Ovary (tissue), 10 donors: ENCODE measurements at places on chromosomes 16 and 17. TPM values are rescaled to one million over a fixed set of nuclear protein-coding genes. Genes with fewer than 3 reads are reported as not detected.

BRICD5 gene
- polyA plus RNA-seq = 0.37 TPM

OR2C1 gene
- 0.06 TPM for polyA plus RNA-seq

SIRT7 gene
- polyA plus RNA-seq = 15.2 TPM

PRSS53 gene
- 1.4 TPM for polyA plus RNA-seq

MAPK8IP3 gene
- 7.0 TPM for polyA plus RNA-seq

CCR7 gene
- polyA plus RNA-seq = 0.18 TPM

AHSP gene
- not detected for polyA plus RNA-seq

CLCN7 gene
- polyA plus RNA-seq = 16.3 TPM

KIFC3 gene
- 4.6 TPM for polyA plus RNA-seq

HID1 gene
- polyA plus RNA-seq = 4.1 TPM

ABCC6 gene
- polyA plus RNA-seq = 1.9 TPM

CBX4 gene
- polyA plus RNA-seq = 10.7 TPM

OR3A2 gene
- 0.41 TPM for polyA plus RNA-seq
